ENCODE measurements at places on chromosomes 3 and 15. TPM values are rescaled to one million over a fixed set of nuclear protein-coding genes. Genes with fewer than 3 reads are reported as not detected.

FGF12 gene
- total RNA-seq = 0.97 TPM

GRCh38 chr3:122019493-122019892 lies 2.6 kb downstream of the ILDR1 start:
- DNase-seq = no peak

GRCh38 chr3:138468886-138469285 lies 34.5 kb downstream of the ESYT3 start:
- no peak for DNase-seq

DNA sequence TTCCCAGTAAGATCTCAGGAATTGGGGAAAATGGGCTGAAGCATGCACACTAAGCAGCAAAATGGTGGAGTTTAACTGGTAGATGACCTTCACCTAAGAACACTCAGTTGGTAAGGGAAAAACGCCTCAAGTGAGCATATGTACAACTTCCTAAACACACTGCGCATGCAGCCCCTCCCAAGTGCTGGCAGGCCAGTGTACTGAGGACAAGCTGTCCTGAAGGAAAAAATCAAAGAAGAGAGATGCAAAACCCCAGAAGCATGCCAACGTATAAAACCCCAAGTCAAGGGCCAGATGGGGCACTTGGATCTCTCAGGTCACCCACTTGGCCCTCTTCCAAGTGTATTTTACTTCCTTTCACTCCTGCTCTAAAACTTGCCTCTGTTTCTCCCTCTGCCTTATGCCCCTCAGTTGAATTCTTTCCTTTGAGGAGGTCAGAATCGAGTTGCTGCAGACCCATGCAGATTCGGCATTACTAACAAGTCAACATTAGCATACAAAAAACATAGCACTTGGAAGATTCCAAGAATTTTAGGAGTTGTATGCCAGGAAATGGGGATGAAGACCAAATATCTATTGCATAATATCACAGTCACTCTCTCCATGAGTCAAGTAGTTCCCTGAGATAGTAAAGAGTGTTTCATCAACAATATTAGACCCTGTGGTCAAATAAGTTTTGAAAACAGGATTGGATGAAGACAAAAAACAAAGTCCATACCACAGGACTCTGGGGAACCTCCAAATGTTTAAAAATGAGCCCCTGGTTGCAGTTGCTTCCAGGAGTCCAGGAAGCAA lies 10.8 kb upstream of the FYCO1 start:
- no peak for DNase-seq

DNA sequence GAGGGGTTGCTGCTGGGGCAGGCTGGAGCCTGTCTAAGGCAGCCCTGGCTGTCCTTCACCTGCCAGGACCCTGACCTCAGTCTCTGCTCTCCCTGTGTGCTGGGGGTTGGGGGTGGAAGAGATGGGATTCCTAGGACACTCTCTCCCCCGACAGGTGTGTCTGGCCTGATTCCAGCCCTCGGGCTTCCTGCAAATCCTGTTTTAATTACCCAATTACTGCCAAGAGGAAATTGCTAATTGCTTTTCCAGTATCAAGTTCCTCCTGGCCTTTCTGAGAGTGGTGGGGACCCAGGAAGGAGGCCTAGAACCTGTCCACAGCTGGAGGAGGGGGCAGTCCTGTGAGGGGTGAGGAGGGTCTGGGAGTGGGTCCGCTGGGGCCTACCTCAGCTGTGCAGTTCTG lies 15.8 kb downstream of the PLXNA1 start:
- DNase-seq = no peak
